ENCODE measurements at places on chromosomes 16 and 17.

DNA sequence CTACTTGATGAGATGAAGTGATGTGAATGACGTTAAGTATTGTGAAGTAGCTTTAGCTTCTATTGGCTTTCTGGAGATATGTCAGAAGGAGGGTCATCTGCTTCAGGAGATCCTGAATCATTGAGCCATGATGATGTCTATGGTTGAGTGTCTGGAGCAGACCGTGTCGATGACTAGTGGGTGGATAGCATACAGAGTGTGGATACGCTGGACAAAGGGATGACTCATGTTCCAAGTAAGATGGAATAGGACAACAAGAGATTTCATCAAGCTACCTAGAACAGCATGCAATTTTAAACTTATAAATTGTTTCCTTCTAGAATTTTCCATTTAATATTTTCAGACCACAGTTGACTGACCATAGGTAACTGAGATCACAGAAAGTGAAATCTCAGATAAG, 116.1 kb upstream of the RBBP6 start:
- no peak for DNase-seq

GRCh38 chr17:9364837-9365430, 210.7 kb downstream of the STX8 start:
- DNase-seq: no peak

DNA sequence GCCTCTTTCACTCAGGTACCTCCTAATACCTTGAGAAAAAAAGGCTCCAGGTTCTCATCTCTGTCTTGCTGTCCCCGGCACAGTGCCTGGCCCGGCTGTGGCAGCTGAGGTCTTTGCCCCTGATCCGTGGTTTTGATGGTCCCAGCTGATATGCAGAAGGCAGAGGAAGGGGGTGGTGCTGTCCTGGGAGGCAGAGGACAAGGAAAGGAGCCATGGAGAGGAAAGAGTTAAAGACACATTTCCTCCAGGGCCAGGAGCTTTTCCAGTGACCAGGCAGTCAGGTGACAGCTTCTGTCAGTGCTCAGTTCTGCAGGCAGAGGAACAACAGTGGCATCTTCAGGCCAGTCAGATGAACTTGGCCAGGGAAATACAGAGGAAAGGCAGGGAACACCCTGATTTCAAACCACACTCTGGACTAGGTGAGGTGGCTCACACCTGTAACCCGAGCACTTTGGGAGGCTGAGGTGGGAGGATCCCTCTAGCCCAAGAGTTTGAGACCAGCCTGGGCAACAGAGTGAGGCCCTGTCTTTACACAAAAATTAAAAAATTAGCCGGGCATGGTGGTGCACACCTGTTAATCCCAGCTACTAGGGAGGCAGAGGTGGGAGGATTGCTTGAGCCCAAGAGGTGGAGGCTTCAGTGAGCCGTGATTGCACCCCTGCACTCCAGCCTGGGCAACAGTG, 3.3 kb upstream of the COG1 start:
- no peak for DNase-seq

DNA sequence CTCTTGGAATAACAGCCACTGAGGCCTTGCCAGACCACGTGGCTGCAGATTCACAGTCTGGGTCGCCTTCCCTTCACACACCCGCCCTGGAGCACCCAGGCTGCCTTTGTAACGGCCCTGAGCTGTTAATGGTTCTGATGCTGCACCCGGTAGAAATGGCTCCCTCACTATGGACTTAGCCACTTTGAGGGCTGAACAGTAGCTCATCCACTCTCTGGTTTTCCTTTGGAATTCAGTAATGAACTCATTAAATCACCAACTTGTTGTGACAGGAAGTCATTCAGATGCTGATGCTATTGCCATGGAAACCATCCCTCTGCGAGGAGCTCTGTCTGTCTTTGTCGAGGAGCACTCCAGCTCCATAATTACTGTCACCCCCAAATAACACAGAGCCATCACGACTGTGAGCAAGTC, 59.2 kb downstream of the CDK5R1 start:
- no peak for DNase-seq
